Neural crest cell (in vitro differentiated cells): ENCODE measurements at places on chromosomes 3 and 15.

- H3K27me3 ChIP-seq, result no peaks in the 10 kb centered on the region
- no peak overlapping the region for H3K4me3 ChIP-seq
- H3K4me1 ChIP-seq, result no peaks in the 10 kb centered on the region
Observed at GRCh38 chr15:47756872-47757271, 39.6 kb downstream of the SEMA6D start.

DNA sequence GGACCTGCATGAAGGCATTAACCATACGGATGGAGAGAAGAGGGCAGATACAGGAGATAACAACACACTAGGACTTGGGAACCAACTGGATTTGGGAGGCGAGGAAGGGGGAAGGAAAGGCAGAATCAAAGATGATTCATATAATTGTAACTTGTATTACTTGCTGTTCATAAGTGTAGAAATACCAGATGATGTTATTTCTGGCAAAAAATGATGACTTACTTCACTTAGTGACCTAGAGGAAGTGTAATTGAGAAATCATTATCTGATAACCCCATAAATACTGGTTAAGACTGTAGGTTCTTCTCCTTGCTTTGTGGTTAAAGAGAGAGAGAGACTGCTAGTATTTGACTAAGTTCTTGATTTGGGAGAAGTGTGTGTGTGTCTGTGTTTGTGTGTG, 50.5 kb upstream of the GK5 start:
- no peak overlapping the region for H3K4me3 ChIP-seq
- DNase-seq, result no peak
- no peaks in the 10 kb centered on the region for H3K36me3 ChIP-seq
- no peak overlapping the region for H3K27ac ChIP-seq

- no peak overlapping the region for H3K27ac ChIP-seq
- no peak for DNase-seq
- H3K4me1 ChIP-seq, result no peaks in the 10 kb centered on the region
- H3K27me3 ChIP-seq, result no peaks in the 10 kb centered on the region
Observed at GRCh38 chr3:146196789-146197188, 35.8 kb upstream of the PLOD2 start.

- peaks cover under 1% of the 10 kb centered on the region for H3K36me3 ChIP-seq
- H3K4me1 ChIP-seq, result peaks cover 24% of the 10 kb centered on the region
- no peak for DNase-seq
- no peaks in the 10 kb centered on the region for H3K27me3 ChIP-seq
- peak overlapping the region; percentile 74 for H3K27ac ChIP-seq
Observed at GRCh38 chr15:39704689-39705088, 78.0 kb downstream of the FSIP1 start.

DNA sequence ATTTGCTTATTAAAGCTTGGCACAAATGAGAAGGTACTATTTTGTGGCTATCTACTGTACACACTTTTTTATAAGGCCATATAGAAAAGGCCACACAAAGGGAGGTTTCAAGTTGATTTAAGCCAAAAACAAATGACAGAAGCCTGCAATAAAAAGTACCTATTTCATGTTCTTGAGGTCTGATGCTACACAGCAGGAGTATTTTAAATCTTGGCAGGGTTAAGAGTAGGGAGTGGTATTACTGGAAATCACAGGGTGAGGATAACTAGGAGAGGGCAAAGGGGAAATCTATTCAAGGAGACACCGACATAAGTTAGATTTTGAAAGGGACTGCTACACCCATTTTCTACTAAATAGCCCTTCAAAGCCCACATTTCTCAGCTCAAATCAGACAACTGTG, 146.2 kb downstream of the GREM1 start:
- peaks cover 13% of the 10 kb centered on the region for H3K27me3 ChIP-seq
- DNase-seq, result no peak

- H3K4me1 ChIP-seq, result peaks cover 31% of the 10 kb centered on the region
- no peaks in the 10 kb centered on the region for H3K27me3 ChIP-seq
- peak overlapping the region; percentile 21 for H3K4me3 ChIP-seq
- H3K36me3 ChIP-seq, result no peaks in the 10 kb centered on the region
Observed at GRCh38 chr3:38005076-38006020, 14.8 kb downstream of the VILL start.

- H3K27ac ChIP-seq, result no peak overlapping the region
- H3K4me3 ChIP-seq, result no peak overlapping the region
- no peaks in the 10 kb centered on the region for H3K27me3 ChIP-seq
- H3K4me1 ChIP-seq, result no peaks in the 10 kb centered on the region
Observed at GRCh38 chr3:110198717-110199587, 861.6 kb upstream of the DPPA4 start.

DNA sequence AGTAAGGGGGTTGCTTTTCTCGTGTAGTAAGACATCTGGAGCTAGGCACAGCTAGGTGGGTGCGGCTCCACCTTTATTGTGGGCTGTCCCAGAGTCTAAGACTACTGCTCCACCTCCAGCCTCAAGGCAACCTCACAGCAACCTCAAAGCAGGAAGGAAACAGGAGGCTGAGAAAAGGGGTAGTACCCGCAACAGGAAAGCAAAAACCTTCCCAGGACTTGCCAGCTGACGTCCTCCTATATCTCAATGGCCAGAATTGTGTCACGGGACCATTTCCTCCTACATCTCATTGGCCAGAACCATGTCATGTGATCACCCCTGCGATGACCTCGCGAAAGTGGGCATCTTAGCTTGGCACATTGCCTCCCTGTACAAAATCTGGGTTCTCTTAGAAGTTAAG, 4.3 kb upstream of the GPR160 start:
- H3K27ac ChIP-seq, result no peak overlapping the region
- H3K27me3 ChIP-seq, result peaks cover 31% of the 10 kb centered on the region
- no peak overlapping the region for H3K4me3 ChIP-seq
- no peaks in the 10 kb centered on the region for H3K4me1 ChIP-seq
- no peak for DNase-seq

GRCh38 chr3:155585384-155585783, 159.5 kb downstream of the PLCH1 start:
- H3K27me3 ChIP-seq, result no peaks in the 10 kb centered on the region
- no peaks in the 10 kb centered on the region for H3K36me3 ChIP-seq
- H3K4me3 ChIP-seq, result no peak overlapping the region
- no peaks in the 10 kb centered on the region for H3K4me1 ChIP-seq

DNA sequence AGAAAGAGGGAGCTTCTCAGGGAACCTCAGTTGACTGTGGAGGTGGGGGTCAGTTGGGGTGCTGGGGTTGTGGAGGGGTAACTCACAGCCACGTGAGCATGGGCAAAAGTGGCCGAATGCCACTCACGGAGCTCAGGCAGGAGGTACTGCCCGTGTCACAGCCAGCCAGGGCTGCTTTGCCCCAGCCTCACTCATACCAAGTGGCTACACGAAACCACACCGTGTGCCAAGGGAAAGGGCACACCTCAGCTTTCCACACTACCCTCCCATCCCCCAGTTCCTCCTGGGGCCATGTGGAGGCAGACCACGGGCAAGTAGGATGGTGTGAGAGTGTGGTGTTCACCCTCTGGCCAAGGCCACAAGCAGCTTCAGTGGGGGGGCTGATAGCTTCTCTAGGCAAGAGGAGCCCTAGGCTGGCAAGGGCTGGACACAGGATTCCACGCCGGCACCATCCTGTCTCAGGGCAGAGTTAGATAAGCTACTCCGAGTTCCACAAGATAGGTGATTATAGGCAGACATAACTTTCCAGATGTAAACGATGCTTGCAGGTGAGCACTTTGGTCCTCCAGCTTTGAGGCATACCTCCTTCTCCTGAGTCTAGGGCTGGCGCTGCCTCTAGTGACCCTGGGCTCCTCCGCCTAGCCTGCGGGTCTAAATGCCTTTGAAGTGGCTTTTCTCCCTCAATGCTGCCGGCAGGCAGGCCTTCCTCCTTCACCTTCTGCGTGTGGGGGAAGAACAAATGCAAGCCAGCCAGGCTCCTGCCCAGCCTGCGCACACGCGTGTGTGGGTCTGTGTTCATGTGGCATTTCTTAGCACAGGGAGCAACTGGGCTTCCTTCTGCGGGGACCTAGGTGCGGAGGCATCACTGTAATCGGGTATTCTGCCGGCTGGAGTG, 25.0 kb downstream of the RGMA start:
- H3K4me1 ChIP-seq, result peaks cover 90% of the 10 kb centered on the region
- peaks cover 2% of the 10 kb centered on the region for H3K27me3 ChIP-seq
- peaks cover 18% of the 10 kb centered on the region for H3K36me3 ChIP-seq
- DNase-seq, result no peak
- H3K27ac ChIP-seq, result peak overlapping the region; percentile 89

DNA sequence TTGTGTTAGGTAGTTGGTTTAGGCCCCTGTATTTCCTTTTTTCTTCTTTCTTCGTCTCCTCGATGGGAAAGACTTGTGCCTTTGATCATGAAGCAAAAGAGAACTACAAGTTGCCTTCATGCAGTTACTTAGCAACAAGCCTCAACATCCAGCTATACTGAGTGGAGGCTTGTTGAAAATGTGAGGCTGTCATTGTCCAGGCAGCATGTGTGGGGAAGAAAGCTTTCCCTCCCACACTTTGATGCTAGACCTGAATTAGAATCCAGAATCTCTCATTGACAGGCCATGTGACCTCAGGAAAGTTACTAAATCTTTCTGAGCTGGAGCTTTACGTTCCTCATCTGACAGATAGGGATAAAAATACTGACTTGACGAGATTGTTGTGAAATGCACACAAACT, 23.7 kb downstream of the IFT122 start:
- no peak overlapping the region for H3K4me3 ChIP-seq
- H3K4me1 ChIP-seq, result peaks cover 15% of the 10 kb centered on the region
- DNase-seq, result no peak
- H3K36me3 ChIP-seq, result peaks cover 3% of the 10 kb centered on the region
- H3K27me3 ChIP-seq, result no peaks in the 10 kb centered on the region
- no peak overlapping the region for H3K27ac ChIP-seq

DNA sequence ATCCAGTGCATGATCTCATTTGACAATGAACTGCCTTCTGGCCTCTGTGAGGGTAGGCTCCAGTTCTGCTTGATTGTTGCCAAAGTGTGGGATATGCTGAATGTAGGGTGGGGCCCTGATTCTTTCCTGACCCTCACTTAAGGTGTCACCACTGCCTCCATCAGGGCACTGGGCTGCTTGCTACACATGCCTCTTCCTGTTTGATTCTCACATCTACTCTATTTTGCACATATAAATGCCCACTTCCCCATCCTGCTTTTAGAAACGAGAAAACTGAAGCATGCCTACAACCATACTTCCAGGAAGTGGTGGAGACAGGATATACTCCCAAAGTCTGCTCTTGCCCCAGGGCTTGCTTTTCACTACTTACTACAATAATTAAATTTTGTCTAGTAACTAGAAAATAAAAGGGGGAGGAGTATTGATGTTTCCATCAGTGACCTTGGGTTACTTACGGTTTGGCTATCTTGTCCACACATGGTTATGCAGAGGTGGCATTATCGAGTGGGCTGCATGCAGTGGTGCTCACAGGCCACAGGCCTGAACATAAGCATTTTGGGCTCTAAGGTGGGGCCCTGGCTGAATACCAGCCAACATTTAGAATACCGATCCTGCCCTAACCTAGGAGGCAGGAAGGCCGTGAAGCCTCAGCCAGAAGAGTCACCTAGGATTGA, 6.7 kb downstream of the ZDHHC3 start:
- H3K27me3 ChIP-seq, result no peaks in the 10 kb centered on the region
- H3K27ac ChIP-seq, result no peak overlapping the region

GRCh38 chr3:177470197-177470941, 273.1 kb upstream of the TBL1XR1 start:
- H3K27ac ChIP-seq, result peak overlapping the region; percentile 51
- no peaks in the 10 kb centered on the region for H3K36me3 ChIP-seq
- H3K27me3 ChIP-seq, result no peaks in the 10 kb centered on the region
- H3K4me1 ChIP-seq, result peaks cover 59% of the 10 kb centered on the region
- DNase-seq, result no peak

- H3K36me3 ChIP-seq, result no peaks in the 10 kb centered on the region
- H3K4me1 ChIP-seq, result peaks cover 7% of the 10 kb centered on the region
- peak overlapping the region; percentile 89 for H3K27ac ChIP-seq
- H3K27me3 ChIP-seq, result no peaks in the 10 kb centered on the region
- peak; percentile 15 for DNase-seq
Observed at GRCh38 chr3:40237889-40238571, 71.5 kb upstream of the EIF1B start.

DNA sequence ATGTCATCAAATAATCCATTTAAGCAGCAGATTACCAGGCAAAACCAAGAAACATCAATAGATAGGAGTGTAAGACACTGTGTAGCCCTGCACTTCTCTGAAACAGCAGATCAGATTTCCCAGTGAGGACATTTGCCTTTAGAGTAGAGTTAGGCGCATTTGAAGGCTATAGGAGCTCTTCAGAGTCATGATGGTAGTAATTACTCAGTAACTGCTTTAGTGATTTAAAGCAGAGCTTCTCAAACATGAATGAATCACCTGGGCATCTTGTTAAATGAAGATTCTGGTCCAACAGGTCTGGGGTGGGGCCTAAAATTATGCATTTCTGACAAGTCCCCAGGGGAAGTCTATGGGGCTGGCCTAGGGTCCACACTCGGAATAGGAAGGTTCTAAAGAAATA, 36.9 kb downstream of the THRB start:
- no peaks in the 10 kb centered on the region for H3K4me1 ChIP-seq
- no peak overlapping the region for H3K4me3 ChIP-seq
- DNase-seq, result no peak
- H3K27me3 ChIP-seq, result no peaks in the 10 kb centered on the region
- no peaks in the 10 kb centered on the region for H3K36me3 ChIP-seq
- no peak overlapping the region for H3K27ac ChIP-seq

DNA sequence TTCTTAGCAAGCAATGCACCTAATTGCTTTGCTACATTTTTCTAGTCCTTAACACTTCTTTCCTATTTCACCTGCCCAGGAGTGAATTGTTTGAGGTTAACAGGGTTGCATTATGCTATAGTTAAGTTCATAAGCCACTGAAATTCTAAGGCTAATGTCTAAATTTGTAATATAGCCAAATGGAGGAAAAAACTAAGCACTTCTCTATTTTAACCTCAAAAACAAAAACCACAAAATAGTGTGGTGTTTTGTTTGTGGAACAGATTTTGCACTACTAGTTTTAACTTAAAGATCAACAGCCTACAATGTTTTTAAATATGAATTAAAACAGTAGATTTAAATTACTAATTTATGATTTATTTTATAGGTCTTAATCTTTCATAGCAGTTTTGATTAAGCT, 5.5 kb downstream of the ATOSA start:
- no peak overlapping the region for H3K27ac ChIP-seq
- no peaks in the 10 kb centered on the region for H3K36me3 ChIP-seq
- no peaks in the 10 kb centered on the region for H3K27me3 ChIP-seq
- peaks cover 14% of the 10 kb centered on the region for H3K4me1 ChIP-seq

DNA sequence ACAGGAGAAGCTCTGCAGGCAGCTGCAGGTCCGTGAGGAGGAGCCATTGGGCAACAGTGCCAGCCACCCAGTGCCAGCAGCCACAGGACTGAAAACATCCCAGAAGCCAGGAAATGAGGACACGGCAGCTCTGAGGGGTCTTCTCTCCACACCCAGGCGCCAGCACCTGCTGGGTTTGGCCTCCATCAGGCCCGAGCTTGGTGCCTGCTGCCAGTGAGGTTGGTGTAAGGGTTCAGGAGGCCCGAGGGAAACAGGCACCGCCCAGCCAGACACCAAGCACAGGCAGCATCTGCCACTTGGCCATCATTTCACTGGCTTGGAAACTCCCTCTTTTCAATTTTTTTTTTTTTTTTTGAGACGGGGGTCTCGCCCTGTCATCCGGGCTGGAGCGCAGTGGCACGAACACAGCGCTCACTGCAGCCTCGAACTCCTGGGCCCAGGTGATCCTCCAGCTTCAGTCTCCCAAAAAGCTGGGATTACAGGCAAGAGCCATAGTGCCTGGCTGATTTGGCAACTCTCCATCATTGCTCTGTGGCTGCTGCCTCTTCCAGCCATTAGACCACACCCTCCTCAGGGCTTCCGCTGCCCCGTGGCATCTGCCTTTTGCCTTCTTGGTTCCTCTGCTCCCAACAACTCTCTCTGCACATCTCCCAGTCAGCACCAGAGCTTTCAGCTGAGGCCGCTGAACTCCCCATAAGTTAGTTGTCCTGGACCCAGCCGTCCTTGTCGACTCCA, 1.5 kb upstream of the ITIH3 start:
- DNase-seq, result no peak
- peaks cover 20% of the 10 kb centered on the region for H3K4me1 ChIP-seq
- no peak overlapping the region for H3K4me3 ChIP-seq
- peak overlapping the region; percentile 94 for H3K27ac ChIP-seq
